Right cardiac atrium (tissue), 5 donors: ENCODE measurements at places on chromosomes 2 and 18. TPM values are rescaled to one million over a fixed set of nuclear protein-coding genes. Genes with fewer than 3 reads are reported as not detected.

DNA sequence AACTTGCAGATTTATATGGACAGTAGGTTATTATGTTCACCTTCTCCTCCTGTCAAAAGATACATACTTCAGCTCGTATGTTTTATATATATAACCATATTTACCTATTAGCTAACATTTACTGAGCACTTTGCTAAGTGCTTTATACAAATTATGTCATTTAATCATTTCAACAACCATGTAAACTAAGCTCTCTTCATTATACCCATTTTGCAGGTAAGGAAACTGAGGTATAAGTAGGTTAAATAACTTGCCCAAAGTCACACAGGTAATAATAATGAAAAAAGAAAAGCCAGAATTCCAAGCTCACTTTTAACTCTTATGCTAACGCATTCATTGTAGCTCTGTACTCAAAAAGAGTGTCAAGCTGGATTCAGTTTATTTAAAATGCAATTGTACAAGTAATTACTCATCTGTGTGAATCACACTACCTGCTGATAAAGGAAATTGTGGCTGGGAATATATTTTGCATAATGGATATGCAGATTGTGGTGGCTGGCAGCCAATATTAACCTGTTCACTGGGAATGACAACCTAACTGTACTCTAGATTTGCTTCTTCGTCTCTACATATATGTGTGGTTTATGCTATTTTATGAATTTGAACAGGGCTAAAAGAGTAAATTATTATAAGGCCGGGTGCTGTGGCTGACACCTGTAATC lies 20.6 kb downstream of the SLC16A14 start:
- DNase-seq: no peak

GRCh38 chr18:25283781-25284180 lies 68.2 kb downstream of the ZNF521 start:
- DNase-seq: no peak

DNA sequence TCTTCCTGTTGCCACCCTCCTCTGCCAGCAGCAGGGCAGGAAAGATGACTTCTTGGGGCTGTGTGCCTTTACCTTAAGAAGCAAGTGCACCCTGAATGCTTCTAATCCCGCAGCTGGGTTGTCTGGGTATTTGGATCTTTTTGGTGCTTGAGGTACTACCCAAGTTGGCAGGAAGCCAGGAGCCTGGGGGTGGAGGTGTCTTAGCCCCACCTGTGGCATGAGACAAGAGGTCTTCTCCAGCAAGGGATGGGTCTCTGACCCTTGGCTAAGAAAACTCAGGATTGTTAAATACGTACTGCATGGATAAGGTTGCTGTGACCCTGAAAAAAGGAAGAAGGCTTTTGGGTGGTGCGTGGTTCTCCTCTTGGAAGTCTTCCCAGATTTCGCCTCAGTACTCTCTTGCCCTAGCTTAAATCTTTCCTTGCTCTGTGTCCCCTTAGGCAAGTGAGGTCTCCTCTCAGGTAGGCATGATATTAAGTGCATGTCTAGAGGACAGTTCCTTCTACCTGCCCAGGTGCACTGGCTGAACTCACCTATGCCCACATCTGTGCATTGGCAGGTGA lies 4.3 kb downstream of the HPCAL1 start:
- no peak for DNase-seq

DNA sequence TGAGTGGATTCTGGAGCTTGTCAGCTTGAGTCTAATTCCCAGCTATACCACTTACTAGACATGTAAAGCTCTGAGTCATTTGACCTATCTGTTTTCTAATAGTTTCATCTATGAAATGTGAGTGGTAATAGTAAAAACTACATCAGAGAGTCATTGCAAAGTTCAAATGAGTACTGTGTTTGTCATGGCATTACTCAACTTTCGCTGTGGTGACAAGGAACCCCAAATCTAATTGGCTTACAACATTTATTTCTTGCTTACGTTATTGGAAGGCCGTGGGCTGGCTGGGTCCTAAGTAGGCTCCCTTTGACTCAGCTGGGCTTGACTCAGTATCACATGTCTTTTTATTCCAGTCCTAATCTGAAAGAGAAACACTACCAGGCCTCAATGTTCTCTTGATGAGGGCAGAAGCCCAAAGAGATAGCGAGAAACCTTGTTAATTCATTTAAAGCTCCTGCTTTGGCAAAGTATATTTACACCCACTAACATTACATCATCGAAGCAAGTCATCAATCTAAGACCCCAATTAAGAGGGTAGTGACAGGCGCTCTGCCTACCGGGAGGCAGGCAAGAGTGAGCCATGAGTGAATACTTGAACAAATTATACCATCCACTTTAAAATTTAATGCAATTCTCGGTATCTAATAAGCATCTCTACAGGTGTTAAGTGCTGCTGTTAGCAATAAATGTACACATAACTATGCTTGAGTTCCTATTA lies 431.8 kb upstream of the SPHKAP start:
- DNase-seq: no peak

DNA sequence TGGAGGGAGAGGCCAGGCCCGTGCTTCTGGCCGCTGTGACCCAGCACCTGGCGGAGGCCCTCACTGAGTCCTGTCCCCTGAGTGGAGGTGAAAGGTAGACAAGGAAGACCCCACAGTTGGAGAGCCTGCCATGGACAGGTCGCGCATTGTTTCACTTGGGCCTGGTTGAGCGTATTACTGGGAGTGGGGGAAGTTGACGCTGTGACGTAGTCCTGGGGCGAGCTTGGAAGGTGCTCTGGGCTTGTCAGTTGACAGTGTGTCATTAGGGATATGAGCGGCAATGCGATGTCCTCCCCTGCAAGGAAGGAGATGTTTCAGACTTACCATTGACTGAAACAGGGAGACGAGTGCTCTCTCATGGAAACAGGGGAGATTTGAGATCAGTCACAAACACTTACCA lies 127.1 kb downstream of the SH3RF3 start:
- DNase-seq: no peak

- no peak for DNase-seq
These were observed 207.4 kb downstream of the ZFP36L2 start for GRCh38 chr2:43019025-43019367.

GRCh38 chr2:216051350-216051749 lies 30.3 kb downstream of the PECR start:
- DNase-seq: no peak

SLC14A1 gene
- polyA plus RNA-seq: 11.5 TPM

GRCh38 chr2:160006475-160006874 lies 55.9 kb downstream of the PLA2R1 start:
- no peak for DNase-seq

- DNase-seq: peak; percentile 56
These were observed 39.8 kb upstream of the SNED1 start for GRCh38 chr2:240958366-240959213.

GRCh38 chr2:10449486-10449831 lies 1.3 kb upstream of the ODC1 start:
- no peak for DNase-seq

- DNase-seq: no peak
These were observed 101.0 kb downstream of the BCL2L11 start for GRCh38 chr2:111221701-111222100.

SNRPD1 gene
- polyA plus RNA-seq: 11.0 TPM
